ENCODE measurements at places on chromosomes 1 and 21.

DNA sequence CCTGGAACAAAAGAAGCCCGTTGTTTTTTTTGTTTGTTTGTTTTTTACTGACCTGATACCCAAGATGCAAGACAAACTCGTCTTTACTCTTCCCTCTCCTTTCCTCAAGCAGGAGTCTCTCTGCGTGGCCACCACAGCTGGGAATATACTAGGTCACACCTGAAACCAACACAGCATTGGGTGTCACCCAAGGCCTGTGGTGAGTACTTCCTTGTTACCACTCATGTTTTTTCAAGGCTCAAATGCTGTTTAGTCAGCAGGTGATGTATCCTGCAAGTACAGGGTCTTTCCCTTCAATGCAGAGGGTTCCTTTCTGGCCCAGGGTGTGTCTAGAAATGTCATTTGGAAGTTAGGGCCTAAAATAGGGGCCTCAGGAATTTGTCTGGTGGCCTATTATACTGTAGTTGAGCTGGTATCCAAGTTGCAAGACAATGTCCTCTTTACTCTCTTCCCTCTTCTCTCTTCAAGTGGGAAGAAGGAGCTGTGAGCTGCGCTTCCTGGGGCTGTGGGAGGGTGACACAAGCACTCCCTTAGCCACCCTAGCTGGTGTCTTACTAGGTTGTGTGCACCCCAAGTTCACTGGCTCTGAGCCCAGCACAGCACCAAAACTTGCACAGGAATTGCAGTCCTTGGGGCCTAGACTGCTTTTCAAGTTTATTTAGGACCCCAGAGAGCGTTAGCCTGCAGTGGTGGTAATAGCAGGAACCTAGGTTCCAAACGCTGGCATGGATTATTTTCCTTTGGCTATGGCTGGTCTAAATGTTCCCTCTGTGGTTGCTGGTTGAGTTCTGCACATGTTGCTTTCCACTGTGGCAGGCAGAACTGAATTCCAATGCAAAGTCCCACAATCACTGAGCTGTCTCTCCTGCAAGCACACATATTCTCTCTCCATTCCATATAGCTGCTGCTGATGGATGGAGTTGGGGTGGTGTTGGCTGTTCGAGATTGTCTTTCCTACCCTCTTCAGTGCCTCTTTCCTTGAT, 91.4 kb upstream of the LYPLAL1 start:
- no peak for DNase-seq

GRCh38 chr1:52943876-52944416, 16.9 kb downstream of the SCP2 start:
- no peak for DNase-seq

- DNase-seq = no peak
Observed at GRCh38 chr1:162950187-162950586, 89.2 kb upstream of the CCDC190 start.

GRCh38 chr1:205668951-205669340, 11.4 kb downstream of the SLC45A3 start:
- DNase-seq = no peak

- DNase-seq = no peak
Observed at GRCh38 chr1:178566187-178566586, 53.3 kb downstream of the TEX35 start.

DNA sequence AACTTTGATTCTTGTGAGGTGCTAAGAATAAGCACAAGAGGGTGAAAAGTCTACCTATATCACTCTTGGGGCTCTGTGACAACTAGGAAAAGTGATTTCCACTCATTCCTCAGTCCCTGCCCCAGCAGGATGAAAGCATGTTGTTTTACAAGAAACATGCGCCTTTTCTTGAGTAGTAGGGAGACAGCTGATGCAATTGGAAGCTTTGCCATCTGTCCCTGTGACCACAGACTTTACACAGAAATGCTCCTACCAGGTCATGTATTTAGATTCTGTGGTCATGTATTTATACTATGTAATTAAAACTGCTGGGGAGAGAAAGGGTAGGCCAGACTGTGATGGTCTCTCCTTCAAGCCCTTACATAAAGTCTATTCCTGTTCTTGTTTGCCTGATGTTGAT, 445.5 kb downstream of the PTPRC start:
- DNase-seq = no peak

DNA sequence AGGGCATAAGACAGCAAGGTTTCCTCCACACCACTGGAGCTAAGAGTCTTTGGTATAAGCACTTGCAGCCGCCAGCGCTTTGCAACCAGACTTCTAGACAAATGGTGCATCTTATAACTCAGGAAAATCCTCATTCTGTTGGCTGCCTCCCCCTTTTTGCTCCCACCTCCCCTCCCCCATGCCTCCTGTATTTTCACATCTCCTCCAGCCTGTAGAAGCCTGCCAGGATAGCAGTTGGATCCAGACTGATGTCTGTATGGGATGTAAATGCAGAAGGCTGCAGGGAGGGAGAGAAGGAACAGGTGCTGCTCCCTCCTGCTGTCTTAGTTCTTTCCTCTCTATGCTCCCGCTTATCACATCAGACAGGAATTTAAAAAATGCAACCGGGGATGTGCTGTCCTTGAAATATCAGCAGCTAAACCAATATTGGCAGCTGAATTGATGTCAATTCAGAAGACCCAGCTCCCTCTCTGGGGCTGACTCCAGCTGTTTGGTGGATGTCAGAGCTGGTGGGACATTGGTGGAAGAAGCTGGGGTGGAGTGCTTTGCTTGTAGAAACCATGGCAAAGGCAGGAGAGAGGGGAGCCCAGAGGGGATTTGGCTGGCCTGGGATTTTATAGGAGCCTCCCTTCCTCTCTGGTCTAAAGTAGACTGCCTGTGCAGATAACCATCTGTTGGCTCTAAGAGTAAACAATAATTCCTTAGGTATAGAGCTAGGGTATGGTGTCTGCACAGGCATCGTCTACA, 53.5 kb downstream of the NFASC start:
- no peak for DNase-seq

DNA sequence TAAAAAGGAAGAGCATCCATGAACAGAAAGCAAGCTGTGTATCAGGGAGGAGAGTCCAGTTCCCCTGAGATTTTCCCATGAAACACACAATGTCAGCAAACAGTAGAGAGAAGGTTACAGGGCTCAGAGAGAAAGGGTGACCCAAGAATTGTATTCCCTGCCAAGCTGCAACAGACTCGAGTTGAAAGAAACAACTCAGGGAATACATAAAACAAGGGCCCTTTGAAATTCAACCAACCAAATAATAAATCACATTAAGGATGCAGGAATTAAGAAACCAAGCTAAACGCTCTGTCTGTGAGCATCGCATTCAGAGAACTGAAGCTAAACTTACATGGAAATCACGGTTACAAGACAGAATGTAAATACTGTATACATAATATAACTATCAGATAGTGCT, 20.2 kb downstream of the S100A16 start:
- no peak for DNase-seq

DNA sequence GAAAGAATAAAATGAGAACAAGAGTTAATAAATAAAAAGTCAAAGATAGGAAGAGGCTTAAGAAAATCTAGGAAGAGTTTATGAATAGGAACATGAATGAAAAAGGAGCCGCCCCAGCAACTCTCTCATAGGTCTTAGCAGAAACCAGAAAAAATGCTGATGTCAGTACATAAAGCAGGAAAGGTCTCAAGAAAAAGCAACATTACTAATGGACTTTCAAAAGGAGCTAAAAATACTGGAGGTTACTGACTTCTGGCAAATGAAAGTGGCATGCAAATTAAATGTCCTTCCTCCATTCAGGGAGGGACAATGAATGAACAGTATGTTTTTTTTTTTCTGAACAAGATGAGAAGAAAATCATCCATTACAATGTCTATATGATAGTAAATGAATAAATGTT, 387.6 kb downstream of the BRINP2 start:
- DNase-seq = no peak

DNA sequence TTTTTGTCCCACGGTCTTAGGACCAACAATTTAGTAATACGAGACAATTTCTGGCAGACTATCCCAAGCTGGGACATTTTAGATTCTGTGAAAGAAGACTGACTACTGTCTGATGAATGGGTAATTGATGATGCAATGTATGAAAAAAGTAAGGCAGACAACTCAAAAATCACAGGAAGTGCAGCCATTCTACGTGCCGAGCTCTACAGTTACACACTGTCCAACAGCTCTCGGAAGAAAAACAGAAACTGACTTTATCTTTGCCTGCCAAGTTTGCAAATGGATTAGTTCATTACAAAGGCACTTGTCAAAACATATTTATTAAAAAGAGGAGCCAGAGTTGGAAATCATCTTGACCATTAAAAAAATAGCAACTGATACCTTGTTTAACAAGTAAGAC, 31.3 kb downstream of the ZBTB8B start:
- no peak for DNase-seq

DNA sequence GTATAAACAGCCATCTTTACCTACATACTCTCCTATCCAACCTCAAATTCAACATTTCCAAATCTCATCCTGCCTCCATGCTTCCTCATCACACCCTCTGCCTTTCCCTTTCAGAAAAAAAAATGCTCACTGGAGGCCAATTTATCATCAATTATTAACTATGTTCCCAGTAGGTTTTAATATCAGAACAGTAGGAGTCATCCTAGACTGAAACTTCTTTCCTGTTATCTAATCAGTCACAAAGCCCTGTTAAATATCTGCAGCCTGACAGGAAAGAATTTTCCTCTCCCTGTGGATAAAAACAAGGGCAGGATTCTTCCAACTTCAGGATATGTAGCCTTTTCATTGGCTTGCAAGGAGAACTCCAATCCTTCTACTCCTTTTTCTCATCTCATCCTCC, 28.4 kb downstream of the EGLN1 start:
- no peak for DNase-seq

DNA sequence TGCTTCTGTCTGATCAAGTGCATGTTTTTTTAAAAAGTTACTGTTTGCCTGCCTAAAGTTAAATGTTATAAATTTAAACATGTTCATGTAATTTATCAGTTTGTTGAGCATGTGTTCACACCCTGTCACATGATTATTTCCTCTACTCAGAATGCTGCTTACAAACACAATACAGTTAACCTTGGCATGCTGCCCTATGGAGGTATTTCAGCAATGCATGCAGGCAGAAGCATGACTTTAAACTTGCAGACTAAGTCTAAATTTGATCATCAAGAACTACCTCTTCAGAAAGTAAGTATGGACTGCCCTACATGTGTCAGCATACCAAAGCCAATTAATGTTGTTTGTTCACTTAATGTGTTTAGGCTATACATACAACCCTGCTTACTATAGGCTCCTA, 161.6 kb downstream of the LRRC40 start:
- no peak for DNase-seq

DNA sequence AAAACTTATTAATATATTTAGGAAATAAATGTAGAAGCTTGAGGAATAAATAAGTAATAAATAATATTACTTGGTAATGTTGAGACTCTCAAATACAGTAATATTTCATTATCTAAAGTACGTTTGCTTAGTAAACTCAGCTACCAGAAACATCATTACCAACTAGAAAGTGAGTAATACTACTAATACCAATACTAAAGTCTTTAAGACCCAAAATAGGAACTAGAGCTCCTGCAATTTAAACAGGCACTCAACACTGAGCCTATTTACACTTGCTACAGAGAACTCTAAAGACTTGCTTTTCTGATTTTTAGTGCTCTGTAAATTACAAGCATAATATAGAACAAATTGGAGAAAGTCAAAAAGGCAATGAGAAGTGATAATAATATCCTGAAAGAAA, 13.5 kb upstream of the C1orf105 start:
- DNase-seq = no peak

DNA sequence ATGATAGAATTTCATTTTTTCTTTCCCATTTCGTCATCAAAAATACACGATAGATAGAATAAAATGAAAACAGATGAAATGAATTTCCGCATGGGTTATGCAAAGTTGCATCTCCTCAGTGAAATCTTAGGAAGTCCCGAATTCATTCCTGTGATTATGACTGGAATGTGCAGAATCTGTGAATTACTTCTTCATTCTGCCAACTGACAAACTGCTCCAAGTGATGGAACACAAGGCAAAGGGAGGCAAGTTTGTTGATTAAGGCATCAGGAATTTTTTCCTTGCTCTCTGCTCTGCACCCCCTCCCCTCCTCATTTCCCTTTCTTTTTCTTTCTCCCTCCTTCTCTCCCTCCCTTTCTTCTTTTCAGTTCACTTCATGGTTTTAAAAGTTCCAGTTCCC, 37.0 kb upstream of the ADGRL4 start:
- no peak for DNase-seq

DNA sequence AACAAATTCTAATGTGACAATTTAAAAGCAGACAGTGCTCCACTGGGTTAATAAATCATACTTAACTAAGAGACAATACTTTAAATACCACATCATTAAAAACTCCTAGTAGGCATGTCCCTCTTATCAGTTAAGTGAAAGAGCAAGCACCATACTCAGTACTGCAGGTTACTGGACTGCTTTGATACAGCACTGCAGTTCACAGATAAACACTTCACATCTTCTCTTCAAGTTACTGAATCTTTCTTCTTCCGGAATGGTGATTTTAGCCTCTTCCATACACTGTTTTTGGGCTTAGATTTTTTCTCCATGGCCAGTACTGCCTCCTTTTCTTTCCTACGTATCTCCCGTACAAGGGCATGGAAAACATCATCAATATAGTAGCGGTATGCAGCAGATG, 11.0 kb downstream of the RIT1 start:
- no peak for DNase-seq

- DNase-seq = no peak
Observed at GRCh38 chr1:241849345-241849695, 1.3 kb downstream of the EXO1 start.

- no peak for DNase-seq
Observed at GRCh38 chr1:53478502-53478818, 19.3 kb downstream of the DMRTB1 start.
